Activated naive CD8-positive, alpha-beta T cell treated with anti-CD3 and anti-CD28 coated beads, Interleukin-2, amount 10 ng/mL, durations not matched to agents 7 days and 5 days (primary cell): ENCODE measurements at places on chromosomes 12 and 14. TPM values are rescaled to one million over a fixed set of nuclear protein-coding genes. Genes with fewer than 3 reads are reported as not detected.

Gene RNF212B
- not detected for total RNA-seq

GRCh38 chr12:30191696-30192455, 408.1 kb upstream of the TMTC1 start:
- no peak for DNase-seq

DNA sequence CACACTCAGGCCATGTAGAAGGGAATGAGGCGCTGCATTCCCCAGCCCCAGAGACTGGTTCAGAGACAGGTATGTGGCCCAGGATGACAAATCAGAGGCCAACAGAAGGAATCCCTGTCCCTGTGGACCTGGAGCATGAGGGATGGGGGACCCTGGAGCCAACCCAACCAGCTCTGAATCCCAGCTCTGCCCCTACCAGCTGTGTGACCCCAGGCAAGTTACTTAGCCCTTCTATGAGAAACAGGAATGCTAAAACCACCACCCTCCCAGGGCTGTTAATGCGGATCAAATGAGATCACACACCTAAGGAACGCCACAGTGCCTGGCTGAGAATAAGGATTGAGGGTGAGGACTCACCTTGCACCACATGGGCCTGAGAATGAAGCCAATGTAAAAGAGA, 15.6 kb downstream of the ITPK1 start:
- no peak for DNase-seq

GRCh38 chr12:4241592-4241991, 32.0 kb upstream of the CCND2 start:
- DNase-seq: no peak

DNA sequence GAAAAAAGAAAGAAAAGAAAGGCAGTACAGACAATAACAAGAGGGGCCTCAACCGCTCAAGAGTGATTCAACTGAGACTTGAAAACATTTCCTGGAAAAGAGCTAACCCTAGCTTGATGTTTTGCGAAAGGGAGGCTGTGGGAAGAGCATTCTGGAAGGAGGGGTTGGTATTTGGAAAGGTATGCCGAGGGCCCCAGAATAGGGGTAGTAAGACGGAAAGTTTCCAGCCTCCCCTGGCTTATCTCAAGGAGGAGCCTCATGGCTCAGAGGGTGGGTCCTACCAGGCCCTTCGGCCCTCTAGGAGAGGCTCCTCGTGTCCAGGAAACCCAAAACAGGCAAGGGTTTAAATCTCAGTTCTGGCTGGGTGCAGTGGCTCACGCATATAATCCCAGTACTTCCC, 8.4 kb downstream of the RNU4-2 start:
- no peak for DNase-seq
